ENCODE measurements at places on chromosomes 4 and X.
A peak's percentile ranks its signal among the peaks of the same experiment; 100 is the strongest.

GRCh38 chr4:182418054-182418734, 175.0 kb downstream of the TENM3 start:
- DNase-seq = no peak

GRCh38 chr4:114420069-114420468, 178.5 kb upstream of the UGT8 start:
- no peak for DNase-seq

- DNase-seq = peak; percentile 5
These were observed 27.3 kb upstream of the CRLF2 start for GRCh38 chrX:1239681-1240142.

DNA sequence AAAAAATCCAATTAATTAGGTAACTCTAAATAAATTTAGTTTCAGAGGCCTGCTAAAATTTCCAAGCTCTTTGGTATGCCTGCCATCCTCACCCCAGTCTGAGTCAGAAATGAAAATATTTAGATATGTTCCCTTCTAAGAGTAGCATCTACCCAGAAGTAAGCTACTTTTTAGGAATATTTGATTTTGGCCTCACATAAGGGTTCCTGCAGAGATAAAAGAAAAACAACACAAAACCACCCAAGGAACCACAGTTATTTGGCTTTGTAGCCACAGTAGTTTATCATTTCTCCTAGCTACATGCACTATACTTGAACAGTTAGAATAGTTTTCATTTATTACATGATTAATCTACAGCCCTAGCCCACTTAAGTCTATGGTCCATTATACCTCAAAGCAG, 192.6 kb upstream of the FAM241A start:
- DNase-seq = no peak

- no peak for DNase-seq
These were observed 2250.0 kb upstream of the AGA start for GRCh38 chr4:179692222-179692621.

- DNase-seq = no peak
These were observed 225.7 kb upstream of the ARX start for GRCh38 chrX:25241461-25241860.

DNA sequence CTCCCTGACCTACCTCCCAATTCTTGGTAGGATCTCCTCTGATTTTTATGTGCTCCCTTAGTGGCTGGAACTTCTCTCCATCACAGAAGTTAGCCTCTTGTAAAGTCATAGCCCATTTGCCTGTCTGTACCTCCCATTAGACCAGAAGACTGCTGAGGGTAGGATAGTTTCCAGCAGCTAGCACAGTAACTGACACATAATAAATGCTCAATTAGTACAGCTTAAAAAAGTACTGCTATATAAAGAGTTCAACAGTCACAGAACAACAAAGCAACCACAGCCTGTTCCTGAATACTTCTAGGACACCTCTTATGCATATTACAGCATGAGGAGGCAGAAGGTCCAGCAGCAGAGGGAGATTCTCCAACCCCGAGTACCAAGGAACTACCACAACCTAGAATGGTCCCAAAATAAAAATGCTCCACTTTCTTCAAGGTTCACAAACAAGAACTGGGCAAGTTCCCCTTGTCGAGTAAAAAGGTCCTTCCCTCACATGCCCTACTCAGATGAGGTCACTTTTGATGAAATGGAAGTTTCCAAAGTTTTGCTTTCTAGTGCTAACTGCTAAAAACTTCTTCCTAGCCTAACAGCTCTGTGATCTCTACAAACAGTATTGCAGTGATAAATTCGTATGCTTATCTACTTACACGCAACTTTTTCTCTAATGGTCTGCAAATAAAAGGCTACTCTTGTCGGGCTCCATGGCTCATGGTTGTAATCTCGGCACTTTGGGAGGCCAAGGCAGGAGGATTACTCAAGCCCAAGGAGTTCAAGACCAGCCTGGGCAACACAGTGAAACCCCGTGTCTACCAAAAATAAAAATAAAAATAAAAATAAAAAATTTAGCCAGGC, 12.8 kb downstream of the MECP2 start:
- no peak for DNase-seq

GRCh38 chrX:13699183-13699826, 10.4 kb downstream of the RAB9A start:
- DNase-seq = no peak

DNA sequence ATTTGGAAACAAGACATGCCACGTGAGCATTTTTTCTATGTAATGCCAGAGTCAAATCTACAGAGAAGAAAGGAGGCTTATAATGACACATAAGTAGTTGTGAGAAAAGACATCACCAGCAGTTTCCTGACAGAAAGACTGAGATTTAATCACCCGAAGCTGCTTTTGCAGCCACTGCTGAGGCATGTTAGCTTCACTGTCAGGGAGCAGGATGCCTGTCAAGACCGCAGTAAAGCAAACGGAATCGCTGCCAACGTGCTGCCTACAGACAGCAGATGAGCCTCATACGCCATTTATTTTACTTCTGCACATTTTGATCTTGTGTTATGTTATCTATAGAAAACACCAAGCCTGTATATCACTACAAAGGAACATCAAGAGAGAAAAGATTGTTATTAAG, 68.7 kb upstream of the NDST3 start:
- DNase-seq = peak; percentile 1

- no peak for DNase-seq
These were observed 44.4 kb downstream of the DIAPH2 start for GRCh38 chrX:96729053-96729452.

All from amygdala (tissue), 56 donors.